Pancreas (tissue), 10 donors: ENCODE measurements at places on chromosomes 7 and 10.

DNA sequence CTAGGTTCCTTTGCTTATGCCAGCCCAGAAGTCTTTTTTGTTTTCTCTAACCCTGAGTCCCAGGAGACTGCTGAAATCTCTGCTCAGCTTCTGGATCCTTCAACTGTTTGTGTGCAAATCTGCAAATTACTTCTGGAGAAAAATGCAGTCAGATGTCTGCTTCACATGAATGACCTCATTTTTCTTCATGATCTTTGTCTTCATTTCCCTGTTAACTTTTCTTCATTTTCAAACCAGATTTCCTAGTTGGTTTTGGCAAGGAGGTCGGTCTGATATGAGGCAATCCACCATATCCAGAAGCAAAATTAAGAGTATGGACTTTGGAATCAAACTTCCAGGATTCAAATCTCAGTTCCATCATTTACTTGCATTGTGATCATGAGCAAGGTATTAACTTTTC is 66.8 kb downstream of the ZNF503 start:
- no peak for DNase-seq

DNA sequence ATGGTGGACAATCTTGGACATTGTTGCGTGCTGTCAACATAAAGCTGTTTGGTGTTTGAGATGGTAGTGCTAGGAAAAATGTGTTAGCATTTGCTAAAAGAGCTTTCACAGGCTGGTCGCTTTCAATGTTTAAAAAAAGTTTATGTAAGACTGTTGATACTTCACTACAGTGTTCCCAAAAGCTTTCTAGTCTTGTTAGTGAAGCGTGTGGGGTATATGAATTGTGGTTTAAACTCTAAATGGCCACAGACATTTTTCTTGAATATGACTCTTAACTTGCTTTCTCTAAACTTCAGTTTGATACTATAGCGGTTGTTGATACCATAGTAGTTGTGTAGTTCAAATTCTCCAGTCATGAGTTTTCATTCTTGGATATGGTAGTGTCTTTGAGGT is 44.9 kb downstream of the MCU start:
- no peak for DNase-seq

GRCh38 chr7:45576249-45576929 is 2.2 kb downstream of the ADCY1 start:
- DNase-seq, result no peak

DNA sequence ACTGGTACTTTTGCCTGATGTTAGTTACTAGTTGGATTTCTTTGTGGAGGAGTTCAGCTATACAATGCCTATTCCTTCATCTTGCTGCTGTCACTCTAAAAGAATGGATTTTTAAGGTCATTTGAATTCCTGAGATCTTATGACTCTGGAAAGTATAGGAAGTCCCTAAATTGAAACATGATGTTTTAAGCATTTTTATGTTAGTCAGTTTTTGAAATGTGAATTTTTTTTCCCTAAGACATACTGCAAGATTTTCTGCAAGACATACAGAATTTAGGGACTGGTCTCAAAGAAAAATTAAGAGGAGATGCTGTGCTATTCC is 355.8 kb downstream of the SUGCT start:
- DNase-seq, result no peak

DNA sequence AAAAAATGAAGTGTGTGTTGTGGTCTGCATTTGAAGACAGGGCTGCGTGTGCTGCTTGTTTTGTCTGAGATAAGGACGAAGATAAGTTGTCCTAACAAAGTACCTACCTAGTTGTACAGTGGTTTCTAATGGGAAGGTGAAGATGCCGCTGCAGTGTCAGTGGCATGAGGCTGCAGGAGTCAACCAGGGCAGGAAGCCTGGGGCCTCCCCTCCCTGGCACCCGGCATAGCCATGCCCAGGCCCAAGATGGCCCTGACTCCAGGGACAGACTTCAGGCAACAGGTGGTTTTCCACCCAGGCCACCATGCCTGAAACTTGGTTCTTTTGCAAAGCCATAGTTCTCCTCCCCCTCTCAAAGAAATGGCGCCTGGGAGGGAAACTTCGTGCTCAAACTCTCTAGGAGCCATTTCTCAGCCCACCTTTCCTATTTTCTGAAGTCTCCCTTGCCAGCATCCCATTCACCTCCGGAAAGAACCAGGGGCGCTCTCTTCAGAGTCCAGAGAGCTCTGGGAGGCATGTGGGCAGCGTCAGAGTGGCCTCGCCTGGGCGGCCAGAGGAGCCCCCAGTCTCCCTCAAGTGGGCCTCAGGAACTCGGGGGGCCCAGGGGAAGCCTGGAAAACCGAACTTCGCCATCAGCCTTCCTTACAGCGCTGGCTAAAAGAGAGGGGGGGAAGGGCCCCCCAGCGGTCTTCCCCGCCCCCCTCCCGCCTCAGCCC is 2.1 kb upstream of the KAT6B start:
- DNase-seq, result no peak
